ENCODE measurements at places on chromosomes 5 and 9. TPM values are rescaled to one million over a fixed set of nuclear protein-coding genes. Genes with fewer than 3 reads are reported as not detected.

KIAA0825 gene
- total RNA-seq = 3.1 TPM

LVRN gene
- 0.14 TPM for total RNA-seq

CTSV gene
- total RNA-seq = 129 TPM

CCNO gene
- total RNA-seq = 0.14 TPM
